ENCODE measurements at places on chromosomes 11 and 22.

DNA sequence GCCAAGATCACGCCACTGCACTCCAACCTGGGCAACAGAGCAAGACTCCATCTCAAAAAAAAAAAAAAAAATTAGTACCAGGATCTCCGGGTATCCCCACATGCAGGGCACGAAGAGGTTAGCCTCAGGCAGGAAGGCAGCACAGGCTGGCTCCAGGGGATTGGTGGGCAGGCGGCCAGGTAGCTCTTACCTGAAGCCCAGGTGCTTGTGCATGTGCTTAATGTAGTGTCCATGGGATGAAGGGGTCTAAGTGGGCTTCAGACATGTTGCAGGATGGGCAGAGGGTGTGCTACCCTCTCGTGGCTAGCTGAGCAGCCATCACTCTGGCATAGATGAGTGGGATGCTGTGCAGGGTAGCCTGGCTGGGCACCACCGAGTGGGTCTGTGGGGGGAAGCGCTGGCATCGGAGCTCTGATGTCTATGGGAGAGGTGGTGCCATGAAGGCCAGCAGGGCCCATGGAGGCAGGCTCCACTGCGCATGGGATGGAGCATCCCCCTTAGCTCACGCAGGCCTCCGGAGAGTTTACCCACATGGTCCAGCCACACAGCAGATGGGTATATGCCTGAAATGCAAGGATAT is 11.0 kb downstream of the RFPL1 start:
- DNase-seq, result no peak

DNA sequence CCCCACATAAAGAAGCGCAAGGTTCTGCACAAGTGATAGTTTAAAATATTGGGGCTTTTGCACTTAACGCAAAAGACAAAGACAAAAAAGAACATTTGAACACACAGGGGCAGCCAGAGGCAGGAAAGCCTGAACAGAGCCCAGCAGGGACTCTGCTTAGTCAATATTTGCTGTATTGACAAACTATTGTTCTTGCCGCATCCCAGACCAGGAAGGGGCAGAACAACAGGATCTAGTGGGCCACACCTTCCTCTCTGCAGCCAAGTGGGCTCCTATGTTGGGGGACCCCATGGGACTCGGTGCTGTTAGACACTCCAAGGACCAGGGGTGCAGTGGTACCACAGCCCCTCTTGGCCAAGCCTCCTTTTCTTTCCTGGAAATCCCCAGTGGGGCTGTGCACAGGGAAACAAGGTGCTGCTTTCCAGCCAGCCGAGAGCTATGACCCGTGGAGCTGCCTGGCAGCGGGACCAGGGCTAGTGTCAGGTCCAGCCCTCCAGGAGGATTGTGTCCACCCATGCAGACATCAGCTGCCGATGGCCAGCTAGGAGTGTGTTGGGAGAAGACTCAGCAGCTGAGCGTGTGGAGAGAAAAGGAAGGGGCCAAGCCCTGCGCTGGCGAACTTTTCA is 43.3 kb upstream of the ANO1 start:
- DNase-seq, result no peak

- no peak for DNase-seq
Measured at GRCh38 chr11:14386895-14387480, 28.0 kb upstream of the RRAS2 start.

- DNase-seq, result no peak
Measured at GRCh38 chr22:42792909-42793847, 63.9 kb downstream of the ARFGAP3 start.

GRCh38 chr22:49900441-49901230 is 17.6 kb downstream of the ALG12 start:
- no peak for DNase-seq

DNA sequence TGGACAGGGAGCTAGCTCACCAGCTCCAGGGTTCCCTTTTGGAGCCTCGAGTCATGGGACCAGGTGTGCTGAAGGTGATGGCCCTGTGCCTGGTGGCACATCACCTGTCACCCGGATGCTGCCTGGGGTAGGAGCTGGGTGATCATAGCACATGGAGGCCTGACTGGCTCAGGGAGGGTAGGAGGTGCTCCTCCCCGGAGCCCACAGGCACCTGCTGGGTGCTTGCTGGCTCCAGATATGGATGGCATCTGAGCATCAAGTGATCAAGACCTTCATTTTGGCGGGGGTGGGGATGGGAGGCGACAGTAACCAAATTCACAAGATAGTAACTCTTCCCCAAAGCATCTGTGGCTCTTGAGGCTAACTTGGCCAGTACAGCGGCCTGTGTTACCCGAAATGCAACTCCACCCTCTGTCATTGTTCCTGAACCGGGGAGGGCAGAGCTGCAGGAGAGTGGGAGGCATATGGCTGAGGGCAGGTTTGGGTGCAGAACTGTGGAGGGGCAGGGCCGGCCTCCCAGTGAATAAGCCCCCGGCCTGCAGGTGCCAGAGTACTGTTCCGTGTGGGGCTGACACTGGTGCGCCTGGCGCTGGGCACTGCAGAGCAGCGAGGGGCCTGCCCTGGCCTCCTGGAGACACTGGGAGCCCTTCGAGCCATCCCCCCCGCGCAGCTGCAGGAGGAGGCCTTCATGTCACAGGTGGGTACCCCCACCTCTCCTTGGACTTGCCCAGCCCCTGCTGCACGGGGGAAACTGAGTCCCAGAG is 4.7 kb downstream of the TBC1D10C start:
- no peak for DNase-seq

- no peak for DNase-seq
Measured at GRCh38 chr11:8311366-8311765, 47.7 kb upstream of the LMO1 start.

DNA sequence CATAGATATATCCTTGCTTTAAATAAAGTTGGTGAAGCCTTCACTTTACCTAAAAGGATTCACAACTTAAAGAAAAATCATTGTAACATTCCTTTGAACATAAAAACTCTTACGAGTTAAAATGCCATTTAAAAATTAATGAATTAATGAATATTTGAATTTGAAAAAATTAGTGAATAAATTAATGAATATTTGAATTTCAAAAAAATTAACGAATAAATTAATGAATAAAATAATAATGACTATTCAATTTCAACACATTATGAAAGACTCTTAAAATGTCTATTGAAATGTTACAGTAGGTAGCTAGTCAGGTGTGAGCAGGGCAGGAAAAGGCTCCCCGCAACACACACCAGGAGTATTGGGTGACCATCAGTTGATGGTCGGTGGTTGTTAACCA is 22.9 kb downstream of the ARHGAP20 start:
- DNase-seq, result no peak

DNA sequence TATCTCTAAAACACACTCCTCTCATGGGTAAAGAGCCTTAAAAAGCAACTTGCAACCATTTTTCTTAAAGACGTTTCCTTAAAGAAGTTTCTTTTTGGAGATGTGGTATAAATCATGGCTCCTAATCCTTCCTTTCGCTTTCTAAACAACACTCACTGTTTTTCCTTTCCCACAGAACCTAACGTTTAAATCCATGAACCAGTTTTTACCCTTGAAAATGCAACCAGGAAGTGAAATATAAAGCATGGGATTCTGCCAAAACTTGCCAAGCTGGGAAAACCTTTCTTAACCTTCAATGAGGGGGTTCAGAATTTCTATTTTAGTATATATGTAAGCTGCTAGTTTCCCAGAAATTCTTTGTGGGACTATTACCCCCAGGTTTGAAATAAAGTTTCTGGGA is 8.6 kb downstream of the PLEKHA7 start:
- DNase-seq, result no peak

- no peak for DNase-seq
Measured at GRCh38 chr11:47466701-47467250, 17.8 kb upstream of the RAPSN start.

DNA sequence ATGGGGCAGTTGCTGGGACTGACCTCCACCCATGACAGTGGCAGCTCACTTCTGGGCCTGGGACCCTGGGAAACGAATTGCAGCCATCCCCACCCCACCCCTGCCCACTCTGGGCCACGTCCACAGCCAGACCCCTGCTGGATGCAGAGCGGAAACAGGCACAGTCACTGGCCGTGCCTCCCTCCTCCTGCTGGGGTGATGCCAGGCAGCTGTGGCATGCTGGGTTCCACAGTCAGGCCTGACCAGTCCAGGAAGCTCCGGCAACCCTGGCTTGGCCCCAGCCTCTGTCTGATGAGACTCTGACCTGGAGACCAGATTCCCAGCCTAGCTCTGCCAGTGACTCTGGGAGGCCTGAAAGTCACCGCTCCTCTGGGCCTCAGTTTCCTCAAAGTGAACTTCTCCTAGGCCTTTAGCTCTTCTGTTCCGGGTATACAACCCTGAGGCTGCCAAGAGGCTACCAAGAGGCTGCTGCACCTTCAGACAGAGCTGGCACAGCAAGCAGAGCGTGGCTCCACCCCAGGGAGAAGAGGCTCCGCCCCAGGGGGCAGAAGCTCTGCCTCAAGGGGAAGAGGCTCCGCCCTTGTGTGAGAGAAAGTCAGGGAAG is 8.9 kb downstream of the SULT4A1 start:
- no peak for DNase-seq

GRCh38 chr11:34205326-34206035 is 100.1 kb downstream of the NAT10 start:
- DNase-seq, result no peak

GRCh38 chr22:45475063-45475747 is 27.5 kb upstream of the FBLN1 start:
- DNase-seq, result no peak

DNA sequence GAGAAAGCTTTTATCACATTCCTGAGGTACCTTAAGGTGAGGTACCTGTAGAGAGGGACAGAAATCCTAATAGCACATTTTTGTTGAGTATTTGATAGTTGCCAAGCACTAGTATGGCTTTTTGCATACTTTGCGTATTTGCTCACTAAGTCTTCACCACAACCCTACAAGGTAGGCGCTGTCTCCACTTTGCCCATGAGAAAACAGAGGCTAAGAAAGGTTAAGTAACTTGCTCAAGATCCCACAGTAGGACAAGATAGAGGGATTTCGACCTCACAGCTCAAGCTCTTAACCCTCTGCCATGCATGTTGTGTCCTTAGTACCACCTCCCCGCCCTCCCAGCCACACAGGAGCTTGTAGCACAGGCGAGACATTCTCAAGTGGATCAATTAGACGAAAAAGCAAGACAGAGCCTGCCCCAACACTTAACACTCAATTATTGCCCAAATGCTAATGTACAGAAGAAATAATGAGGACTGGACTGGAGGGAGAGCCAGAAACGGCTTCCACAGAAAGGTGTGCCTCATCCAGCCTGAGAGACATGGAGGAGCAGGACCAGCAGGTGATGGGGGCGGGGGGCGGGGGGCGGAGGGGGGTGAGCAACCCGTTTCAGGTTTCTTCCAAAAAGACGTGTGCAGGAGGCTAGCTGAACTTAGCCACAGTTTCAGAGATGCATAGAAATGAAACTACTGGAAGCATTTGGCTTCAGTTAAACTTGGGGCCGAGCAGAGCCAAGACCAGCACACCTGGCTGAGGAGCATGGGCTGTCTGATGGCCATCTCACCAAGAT is 26.7 kb upstream of the CD44 start:
- DNase-seq, result no peak

DNA sequence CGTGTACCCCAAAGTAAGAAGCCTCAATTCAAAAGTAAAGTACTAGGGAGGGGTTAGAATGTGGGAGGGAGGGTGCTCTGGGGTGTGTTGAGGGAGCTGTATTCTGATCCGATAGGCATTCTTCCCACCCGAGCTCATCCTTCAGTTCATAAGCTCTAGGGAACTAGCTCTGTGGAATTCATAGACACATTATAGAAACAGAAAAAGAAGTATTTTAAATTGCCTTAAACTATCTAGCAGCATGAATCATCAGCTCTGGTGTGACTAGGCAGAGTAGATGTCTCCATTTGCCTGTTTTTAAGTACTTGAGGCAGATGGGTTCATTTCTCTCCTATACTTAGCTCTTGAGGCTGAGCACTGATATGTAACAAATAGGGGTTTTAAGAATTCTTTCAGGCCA is 7.3 kb upstream of the SGSM3 start:
- DNase-seq, result no peak

DNA sequence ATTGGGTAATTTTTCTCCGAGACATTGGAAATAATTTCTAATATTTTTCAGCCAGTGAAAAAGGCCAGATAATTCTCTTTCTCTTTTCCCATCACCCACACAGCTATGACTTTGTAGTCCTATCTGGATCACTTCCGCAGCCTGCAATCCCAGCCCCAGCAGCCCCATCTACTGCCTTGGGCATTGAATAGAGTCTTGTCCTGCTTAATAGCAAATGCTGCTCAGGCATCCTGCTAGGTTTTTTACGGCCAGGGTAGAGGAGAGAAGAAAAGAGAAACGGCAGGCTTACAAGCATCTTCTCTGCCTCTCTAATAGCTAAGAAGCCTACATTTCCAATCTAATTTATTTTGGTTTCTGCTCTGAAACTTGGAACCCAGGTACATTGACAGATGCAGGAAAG is 154.3 kb upstream of the B3GAT1 start:
- no peak for DNase-seq

DNA sequence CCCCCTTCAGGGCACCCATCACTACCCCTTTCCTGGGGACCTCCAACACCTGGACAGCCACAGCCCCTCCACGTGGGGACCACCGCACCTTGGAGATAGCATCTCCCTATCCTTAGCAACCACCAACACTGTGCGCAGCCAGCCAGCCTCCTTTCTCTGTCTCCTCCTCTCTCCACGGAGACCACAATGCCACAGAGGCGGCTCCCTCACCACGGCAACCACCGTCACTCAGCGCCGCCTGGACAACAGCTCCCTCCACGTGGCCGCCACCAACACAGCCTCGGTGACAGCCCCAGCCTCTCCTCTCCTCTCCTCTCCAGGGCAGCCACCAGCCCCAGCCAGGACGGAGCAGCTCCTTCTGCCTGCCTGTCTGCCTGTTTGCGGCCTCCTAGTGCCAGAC is 10.5 kb downstream of the ELFN2 start:
- DNase-seq, result no peak

GRCh38 chr11:45386972-45387371 is 100.8 kb upstream of the SYT13 start:
- DNase-seq, result no peak

- no peak for DNase-seq
Measured at GRCh38 chr11:102115557-102115956, 5.3 kb downstream of the YAP1 start.

GRCh38 chr11:65915821-65916251 is 3.0 kb downstream of the C11orf68 start:
- DNase-seq, result no peak

GRCh38 chr11:134554106-134554505 is 142.1 kb upstream of the B3GAT1 start:
- DNase-seq, result no peak

DNA sequence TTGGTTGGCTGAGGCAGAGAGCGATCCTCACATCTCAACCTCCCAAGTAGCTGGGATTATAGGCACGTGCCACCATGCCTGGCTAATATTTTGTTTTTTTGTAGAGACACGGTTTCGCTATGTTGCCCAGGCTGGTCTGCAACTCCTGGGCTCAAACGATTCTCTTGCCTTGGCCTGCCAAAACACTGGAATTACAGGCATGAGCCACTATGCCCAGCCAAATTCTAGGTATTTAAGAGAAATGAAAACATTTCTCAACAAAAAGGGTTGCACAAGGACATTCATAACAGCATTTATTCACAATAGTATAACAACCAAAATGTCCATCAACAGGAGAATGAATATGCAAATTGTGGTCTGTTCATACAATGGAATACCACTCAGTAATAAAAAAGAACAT is 31.7 kb upstream of the RBX1 start:
- DNase-seq, result no peak

- no peak for DNase-seq
Measured at GRCh38 chr11:44805596-44805995, 78.8 kb downstream of the TSPAN18 start.

Measured in NCI-H1436 treated with DMSO at 0.1 percent for 48 hours (cell line).